ENCODE measurements at places on chromosomes 11 and 22. TPM values are rescaled to one million over a fixed set of nuclear protein-coding genes. Genes with fewer than 3 reads are reported as not detected.

Gene PIK3IP1
- polyA plus RNA-seq, result 88.7 TPM

Gene TMEM191B
- not detected for polyA plus RNA-seq

Gene SLC43A3
- polyA plus RNA-seq, result 15.8 TPM

Gene NRGN
- 4.6 TPM for polyA plus RNA-seq

Gene PARVG
- polyA plus RNA-seq, result 120 TPM

Gene CDON
- polyA plus RNA-seq, result not detected

Gene TRIM6
- not detected for polyA plus RNA-seq

Gene SCGB1C1
- polyA plus RNA-seq, result not detected

Gene TBX10
- polyA plus RNA-seq, result not detected

Gene MS4A8
- polyA plus RNA-seq, result not detected

Gene SLC25A17
- polyA plus RNA-seq, result 19.1 TPM

Gene TPBGL
- not detected for polyA plus RNA-seq

Gene SPI1
- polyA plus RNA-seq, result 67.7 TPM

Gene NELL1
- not detected for polyA plus RNA-seq

Gene TSPAN32
- polyA plus RNA-seq, result 7.1 TPM

Gene THAP7
- 55.9 TPM for polyA plus RNA-seq

Gene SGSM1
- 0.44 TPM for polyA plus RNA-seq

Gene MCHR1
- not detected for polyA plus RNA-seq

Gene MYRF
- polyA plus RNA-seq, result not detected

Gene GNG3
- 13.3 TPM for polyA plus RNA-seq

Gene MS4A6E
- polyA plus RNA-seq, result not detected

Gene MRGPRE
- polyA plus RNA-seq, result not detected

Gene MYEOV
- 1.4 TPM for polyA plus RNA-seq

Gene ADORA2A
- 26.6 TPM for polyA plus RNA-seq

Gene BTBD18
- polyA plus RNA-seq, result 0.23 TPM

Gene PRDM11
- polyA plus RNA-seq, result 1.4 TPM

Gene SPTBN2
- not detected for polyA plus RNA-seq

Gene SPDYC
- not detected for polyA plus RNA-seq

Gene MN1
- not detected for polyA plus RNA-seq

Gene CXCR5
- 93.4 TPM for polyA plus RNA-seq

Gene OR51B6
- polyA plus RNA-seq, result not detected

Gene SLCO2B1
- not detected for polyA plus RNA-seq

Gene RIMBP3B
- polyA plus RNA-seq, result 0.16 TPM

Gene TMEM121B
- polyA plus RNA-seq, result not detected

Gene RIBC2
- not detected for polyA plus RNA-seq

All from IgD-negative memory B cell (primary cell).